Hippocampal formation (tissue), 2 donors: ENCODE measurements at places on chromosomes 11 and 22.

DNA sequence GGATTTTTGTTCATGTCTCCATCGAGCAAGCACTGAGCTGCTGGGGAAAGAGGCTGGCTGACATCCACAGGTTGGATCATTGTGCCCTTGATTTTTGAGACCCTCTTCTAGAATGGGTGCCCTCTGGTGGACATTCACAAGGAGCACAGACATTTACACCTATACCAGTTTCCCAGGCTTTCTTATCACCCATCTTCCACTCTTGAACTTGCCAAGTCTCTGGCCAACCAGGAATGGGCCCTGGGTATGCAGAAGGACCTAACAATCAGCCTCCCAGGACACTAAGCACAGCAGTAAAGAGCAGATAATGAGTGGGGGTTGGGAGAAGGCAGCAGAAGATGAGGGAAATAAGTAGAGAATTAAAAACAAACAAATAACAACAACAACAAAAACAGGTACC, 5.7 kb upstream of the INTS4 start:
- DNase-seq: peak; percentile 39

- no peak for DNase-seq
These were observed 60.1 kb downstream of the PRR5L start for GRCh38 chr11:36356201-36356600.

DNA sequence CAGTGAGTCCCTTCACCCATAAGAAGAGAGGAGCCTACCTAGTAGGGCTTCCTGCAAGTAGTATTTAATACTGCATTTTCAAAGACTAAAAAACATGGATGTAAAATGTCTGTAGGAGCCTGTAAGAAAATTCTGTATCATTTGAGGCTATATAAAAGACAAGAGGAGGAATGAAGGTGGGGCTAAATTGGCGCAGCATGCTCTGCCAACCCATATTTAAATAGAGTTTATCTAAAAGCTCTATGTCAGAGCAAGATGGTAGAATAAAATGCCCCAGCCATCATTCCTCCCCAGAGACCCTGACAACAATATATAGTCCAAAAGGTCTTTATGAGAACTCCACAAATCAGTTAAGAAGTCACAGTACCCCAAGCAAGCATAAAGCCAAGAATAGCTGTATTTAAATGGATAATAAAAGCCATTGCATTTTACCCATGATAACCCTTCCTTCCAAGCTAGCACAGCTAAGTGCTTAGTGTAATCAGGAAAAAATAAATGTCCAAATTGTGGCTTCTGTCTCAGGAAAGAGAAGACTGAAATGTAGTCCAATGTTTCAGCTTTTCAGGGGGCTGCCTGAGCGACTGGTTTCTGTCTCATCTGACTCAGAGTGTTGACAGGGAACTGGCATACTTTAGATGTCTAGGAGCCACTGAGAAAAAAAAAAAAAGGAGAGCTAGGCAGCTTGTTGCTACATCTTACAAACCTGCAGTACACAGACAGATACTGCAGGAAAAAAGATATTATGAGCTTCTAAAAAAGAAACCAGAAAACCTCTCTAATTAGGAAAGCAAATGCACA, 258.6 kb downstream of the METTL15 start:
- no peak for DNase-seq

DNA sequence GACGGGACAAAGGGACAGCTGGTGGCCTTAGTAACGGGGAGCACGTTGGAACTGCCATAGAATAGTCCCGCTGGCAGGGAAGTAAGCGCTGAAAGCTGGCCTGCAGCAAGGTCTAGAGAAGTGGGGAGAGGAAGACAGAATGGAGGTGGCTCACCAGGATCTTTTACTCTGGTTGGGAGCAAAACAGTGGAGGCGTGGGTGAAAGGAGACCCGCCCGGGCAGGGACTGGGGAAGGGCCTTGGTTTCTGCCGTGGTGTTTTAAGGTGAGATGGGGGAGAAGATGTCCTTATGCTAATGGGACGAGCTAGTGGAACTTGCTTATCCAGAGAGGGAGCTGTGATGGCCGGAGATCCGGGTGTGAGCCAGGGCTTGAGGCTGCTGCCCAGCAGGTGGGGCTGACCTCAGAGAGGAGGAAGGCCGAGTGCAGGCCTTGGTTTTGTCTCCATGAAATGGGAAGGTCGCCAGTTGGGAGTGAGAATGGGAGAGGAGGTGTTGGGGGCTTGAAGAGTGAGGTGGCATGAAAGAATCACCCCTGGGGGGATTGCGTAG, 56.4 kb upstream of the CTTN start:
- no peak for DNase-seq

GRCh38 chr11:102287964-102288724, 29.1 kb upstream of the BIRC3 start:
- DNase-seq: peak; percentile 16

GRCh38 chr11:124717786-124718651, 21.7 kb upstream of the NRGN start:
- DNase-seq: no peak

DNA sequence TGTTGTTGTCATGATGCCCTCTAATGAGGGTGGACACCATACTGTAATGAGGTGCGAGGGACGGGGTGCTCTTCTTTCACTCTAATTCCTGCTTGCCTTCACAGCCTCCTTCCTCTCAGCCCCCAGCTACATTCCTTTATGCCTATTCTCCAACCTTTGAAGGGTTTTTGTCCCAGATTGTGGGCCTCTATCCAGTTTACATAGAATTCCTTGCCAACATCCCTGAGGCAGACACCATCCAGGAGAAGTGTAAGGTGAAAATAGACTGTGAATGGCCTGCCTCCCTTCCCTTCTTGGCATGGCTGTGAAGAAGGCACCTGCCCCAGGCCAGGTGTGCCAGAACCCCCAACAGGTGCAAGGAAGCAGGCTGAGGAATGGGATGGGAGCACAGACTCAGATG, 122.3 kb downstream of the CHST1 start:
- DNase-seq: no peak

- no peak for DNase-seq
These were observed 41.2 kb upstream of the LYVE1 start for GRCh38 chr11:10609636-10610035.

GRCh38 chr11:129457321-129457720, 81.7 kb downstream of the BARX2 start:
- DNase-seq: no peak

- no peak for DNase-seq
These were observed 30.9 kb downstream of the PTPRJ start for GRCh38 chr11:48011102-48011797.

GRCh38 chr11:6433998-6434660, 6.7 kb downstream of the HPX start:
- DNase-seq: no peak

- DNase-seq: no peak
These were observed 858.4 kb downstream of the NTM start for GRCh38 chr11:132228746-132229325.

GRCh38 chr11:36165621-36166397, 123.4 kb downstream of the COMMD9 start:
- no peak for DNase-seq

DNA sequence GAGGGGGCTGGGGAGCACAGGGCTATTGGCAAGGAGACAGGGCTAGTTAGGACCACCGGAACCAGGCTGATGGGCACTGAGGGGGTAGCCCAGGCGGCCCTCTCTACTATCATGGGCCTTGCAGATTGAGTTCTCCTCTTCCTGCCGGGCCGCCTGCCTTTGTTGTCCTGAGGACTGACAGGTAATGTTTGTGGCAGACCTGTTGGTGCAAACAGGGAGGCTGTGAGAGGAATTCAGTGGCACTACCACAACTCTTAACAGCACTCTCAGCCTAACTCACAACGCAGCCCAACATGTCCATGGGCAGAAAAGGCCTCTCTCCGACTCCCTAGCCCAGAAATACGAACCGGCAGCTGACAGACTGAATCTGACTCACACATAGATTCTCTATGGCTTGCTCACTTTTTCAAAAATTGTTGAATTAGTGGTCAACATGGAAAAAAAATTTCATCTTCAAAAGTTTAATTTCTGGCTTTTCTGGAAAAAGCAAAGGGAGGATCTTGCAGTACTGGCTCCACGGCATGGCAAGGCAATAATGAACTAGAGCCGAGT, 11.4 kb downstream of the KCNJ5 start:
- DNase-seq: no peak

GRCh38 chr11:111840143-111840542, 31.2 kb downstream of the ALG9 start:
- no peak for DNase-seq

DNA sequence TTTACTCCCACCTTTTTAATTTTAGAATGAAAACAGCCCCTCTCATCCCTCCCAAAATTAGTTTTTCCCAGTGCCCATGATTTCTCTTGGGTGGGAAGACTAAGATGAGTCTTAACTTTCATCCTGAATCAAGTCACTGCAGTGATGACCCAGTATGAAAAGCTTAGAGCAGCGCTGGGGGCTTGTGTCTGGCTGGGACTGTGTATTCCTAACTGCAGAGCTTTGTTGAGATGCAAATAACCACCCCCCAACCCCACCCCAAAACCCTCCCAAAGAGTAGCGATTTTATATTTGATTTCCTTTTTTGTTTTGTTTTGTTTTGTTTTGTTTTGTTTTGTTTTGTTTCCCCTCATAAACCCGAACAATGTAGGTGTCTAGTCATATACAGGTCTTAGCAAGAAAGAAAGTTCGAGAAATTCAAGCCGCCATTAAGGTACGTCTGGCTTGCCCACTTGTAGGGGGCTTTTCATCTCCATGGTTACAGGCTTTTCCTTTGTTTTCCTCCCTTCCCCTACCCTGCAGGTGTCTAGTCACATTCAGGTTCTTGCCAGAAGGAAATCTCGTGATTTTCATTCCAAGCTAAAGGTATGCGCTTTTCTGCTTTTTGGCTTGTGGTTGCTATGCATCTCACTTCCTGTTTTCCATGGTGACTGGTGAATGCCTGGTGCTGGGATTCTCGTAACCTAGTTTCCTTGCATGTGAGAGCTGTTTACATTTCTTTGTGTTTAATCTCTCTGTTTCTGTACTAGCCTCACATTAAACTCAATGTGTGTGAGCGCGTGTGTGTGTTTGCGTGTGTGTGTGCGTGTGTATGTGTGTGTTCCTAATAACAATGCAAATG, 144.6 kb upstream of the RASSF10 start:
- DNase-seq: no peak

DNA sequence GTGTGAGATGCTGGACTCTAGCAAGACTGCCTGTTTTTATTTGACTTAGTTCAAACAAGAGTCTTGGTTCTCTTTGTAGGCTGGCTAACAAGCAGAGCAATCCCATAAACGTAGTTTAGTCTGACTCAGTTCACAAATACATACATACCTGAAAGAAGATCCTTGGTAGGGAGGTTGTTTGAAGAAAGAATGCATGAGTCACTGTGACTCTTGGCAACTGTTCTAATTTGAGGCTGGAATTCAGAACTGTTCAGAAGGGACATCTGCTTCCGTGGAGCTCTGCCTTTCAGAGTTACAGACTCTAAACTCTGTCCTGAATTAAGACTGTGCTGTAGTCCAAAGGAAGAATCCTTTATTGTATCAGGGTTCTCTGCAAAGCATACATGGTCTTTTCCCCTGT, 32.2 kb downstream of the C2CD3 start:
- no peak for DNase-seq

DNA sequence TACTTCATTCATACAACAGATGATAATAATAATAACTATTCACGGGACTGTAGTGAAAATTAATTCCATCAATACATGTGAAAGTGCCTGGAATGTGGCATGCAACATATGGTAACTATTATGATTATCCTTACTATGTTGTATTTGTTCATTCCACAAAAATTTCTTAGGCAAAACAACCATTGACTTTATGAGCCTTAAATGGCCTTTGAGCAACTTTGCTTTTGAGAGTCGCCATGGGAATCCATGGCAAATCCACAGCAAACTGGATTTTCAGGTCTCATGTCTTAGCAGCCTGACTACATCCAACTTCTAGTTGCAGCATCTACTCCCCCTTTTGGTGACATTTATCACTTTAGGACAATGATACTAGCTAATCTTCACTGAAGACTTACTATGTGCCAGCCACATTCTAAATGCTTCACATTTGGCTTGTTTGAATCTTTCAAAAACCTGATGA, 56.8 kb downstream of the SLC1A2 start:
- DNase-seq: no peak
